Right cardiac atrium (tissue), 5 donors: ENCODE measurements at places on chromosomes 12 and 14.

DNA sequence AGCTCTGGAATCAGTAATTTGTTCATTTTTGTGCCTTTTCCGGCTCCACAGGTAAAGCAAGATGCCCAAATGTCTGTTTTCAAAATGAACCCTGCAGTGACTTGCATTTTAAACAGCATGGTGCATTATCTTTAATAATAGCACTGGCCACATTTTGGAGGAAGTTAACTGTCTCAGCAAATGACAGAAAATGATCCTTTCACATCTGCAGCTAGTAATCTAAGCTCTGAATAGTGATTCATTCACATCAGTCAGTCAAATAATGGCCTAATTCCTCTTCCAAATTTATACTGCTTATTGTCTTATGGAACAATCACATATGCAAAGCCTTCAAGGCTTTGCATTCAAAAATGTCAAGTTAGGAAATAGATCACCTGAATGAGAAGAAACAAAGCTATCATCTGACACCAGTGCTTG, 75.6 kb downstream of the PPM1H start:
- no peak for DNase-seq

DNA sequence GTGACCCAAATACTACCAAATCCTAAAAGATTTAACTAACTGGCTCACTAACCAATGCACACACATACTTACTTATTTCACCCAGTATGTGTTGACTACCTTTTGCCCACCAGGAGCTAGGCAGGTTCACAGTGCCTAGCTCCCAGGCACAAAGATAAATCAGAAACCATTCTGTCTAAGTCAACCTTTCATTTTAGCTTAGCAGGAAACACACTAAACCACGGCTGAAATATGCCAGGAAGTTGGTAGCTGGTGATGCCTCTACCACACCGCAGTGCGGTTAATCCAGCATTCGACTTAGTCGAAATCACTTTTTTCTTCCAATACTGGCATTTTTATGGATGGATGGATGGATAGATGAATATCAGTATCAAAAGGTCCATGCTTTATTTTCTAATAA, 597.7 kb downstream of the DIO2 start:
- no peak for DNase-seq

DNA sequence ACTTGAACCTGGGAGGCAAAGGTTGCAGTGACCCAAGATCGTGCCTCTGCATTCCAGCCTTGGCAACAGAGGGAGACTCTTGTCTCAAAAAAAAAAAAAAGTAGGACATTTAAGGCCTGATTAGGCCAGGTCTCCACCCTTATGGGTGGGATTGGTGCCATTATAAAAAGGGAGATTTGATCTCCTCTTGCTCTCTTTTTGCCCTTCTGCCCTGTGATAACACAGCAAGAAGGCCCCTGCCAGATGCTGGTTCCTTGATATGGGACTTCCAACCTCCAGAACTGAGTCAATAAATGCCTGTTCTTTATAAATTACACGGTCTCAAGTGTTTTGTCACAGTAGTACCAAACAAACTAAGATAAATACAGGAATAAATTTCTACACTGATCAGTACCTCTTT, 81.0 kb downstream of the C2CD5 start:
- no peak for DNase-seq

DNA sequence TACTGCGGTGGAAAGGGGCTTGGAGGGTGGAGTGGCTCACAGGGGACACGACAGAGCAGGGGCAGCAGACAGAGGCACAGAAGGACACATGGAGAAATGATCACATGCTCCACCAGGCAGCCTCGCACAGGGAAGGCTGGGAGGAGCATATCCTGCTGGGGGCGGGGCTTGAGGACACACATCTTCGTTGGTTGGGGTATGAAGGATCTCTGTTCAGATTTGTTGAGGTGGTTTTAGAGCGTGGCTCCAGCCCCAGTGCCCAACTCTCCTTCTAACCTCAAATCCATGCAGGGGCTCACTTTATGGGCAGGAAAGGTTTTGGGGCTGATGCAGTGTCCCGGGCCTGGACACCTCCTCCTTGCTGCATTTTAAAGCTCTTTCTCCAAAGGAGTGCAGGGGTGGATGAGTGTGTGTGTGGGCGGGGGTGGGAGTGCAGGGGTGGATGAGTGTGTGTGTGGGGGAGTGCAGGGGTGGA, 733 bp upstream of the P3H3 start:
- DNase-seq = peak; percentile 96

DNA sequence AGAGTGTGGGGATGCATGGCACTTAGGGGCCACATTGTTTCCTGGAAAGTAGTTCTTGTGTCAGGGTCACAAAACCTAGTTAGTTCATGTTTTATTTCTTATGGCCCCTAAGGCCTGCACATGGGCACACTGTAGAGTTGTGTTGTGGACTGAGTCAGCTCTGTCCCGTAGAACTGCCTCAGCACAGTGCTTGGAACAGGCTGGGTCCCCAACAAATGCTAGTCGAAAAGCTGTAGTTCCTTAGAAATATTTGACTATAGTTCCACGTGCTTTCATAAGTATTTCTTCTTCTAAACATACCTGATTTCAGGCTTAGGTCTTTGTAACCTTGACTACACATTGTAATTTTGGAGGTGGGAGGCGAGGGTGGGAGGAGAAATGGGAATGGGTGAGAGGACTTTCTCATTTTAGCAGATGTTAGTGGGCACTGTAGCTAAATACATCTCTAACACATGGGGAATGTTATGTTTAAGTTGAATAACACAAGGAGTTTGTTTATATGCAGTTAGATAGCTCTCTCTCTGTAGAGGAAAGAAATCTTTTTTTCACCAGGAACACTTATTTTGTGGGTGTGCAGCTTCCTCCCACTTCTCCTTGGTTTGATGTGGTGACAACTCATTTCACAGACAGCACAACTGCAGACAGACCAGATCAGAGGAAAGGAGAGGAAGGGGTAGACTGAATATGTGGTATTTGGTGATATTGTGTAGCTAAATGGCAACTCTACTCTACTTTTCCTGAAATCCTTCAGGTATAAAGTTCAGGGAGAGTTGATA, 39.5 kb upstream of the DACT1 start:
- DNase-seq = no peak

DNA sequence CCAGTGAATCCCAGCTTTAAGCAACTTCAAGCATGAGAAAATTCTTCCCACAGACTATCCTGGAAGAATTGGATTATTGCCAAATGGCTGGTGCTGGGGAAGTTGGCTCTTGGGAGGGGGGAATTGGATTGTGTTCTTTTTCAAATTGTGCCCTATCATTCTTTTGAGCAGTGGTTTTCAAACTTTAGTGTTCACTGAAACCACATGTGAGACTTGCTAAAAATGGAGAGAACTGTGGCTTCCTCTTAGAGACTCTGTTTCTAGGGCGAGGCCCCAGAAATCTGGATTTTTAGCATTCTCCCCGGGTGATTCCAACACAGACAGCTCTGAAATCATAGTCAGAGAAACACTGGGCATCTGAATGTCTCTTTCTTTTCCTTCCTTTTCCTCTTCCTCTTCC, 14.3 kb upstream of the OTUB2 start:
- no peak for DNase-seq
